ENCODE measurements at places on chromosomes 2 and 18.

GRCh38 chr2:37618326-37618725 is 53.1 kb downstream of the CDC42EP3 start:
- DNase-seq: no peak

GRCh38 chr2:171165967-171166327 is 5.3 kb upstream of the TLK1 start:
- DNase-seq: no peak

- DNase-seq: no peak
Measured at GRCh38 chr18:63168287-63168686, 151.3 kb downstream of the BCL2 start.

DNA sequence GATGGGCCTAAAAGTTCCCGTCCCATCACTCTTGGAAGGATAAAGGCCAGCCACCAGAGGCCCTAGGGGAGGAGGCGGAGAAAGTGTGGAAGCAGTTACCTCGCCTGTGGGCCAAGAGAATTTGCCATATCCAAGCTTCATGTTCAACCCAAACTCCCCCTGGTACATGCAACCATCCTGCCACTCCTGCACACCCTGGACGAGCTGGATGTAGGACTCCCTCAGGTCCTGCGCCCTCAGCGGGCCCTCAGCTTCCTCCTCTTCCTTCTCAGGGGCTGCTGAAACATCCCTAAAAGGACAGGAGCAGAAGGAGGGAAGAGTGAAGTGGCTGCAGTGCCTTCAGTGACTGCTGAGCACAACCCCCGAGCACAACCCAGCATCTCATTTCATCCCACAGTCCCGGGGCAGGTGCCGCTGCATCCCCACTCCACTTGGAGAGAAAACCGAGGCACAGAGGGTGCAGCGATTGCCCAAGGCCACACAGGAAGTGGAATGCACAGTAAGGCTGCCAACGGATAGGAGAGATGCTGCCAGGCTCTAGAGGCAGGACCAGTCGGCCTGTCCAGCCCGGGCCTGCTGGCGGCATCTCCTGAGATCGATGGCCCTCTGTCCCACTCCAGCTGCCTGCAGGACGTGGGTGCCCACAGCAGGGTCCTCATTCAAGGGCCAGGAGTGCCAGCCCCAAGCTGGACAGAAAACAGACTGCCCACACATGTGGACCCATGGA is 2.9 kb downstream of the ANKMY1 start:
- DNase-seq: no peak

GRCh38 chr18:13366131-13366530 is 147.6 kb downstream of the LDLRAD4 start:
- no peak for DNase-seq

DNA sequence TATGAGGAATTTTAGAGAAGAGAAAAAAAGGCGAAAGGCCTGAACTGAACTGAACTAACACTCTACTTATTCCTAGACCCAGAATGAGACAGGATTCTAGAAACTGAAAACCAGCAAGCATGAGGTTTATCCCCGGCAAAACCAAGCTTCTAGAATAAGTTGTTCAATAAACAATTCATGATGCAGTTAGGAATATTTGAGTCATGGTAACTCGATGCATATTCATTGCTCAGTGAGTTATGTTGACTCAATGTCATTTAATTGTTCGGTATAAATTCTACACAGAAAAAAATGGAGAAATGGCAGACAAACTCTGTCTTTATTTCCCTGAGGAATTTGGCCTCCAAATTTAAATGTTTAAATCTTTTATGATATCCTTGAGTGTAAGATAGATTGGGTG is 321.5 kb downstream of the SATB2 start:
- DNase-seq: no peak

GRCh38 chr2:905833-906140 is 44.9 kb upstream of the SNTG2 start:
- no peak for DNase-seq

- DNase-seq: no peak
Measured at GRCh38 chr2:191108331-191108730, 42.5 kb downstream of the STAT4 start.

- DNase-seq: no peak
Measured at GRCh38 chr2:71747559-71747958, 294.2 kb downstream of the DYSF start.

- peak; percentile 16 for DNase-seq
Measured at GRCh38 chr2:147331790-147332419, 512.9 kb upstream of the ACVR2A start.

DNA sequence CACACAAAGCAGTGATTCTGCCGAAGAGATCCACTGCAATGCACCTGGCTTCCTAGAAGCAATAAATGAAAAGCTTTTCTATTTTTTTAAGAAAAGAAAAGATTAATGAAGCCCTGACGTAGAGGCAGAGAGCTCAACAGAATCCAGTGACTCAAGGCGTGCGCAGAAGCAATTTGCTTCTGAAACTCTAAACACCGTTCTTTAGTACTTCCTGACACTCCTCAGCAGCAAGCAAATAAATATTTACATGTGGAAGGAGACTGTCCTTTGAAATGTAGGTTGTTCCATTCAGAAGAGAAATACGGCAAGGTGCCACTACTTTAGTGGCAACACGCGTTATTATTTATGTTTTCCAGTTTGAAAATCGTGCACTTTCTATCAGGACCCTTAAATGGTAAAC is 126.2 kb upstream of the ZNF516 start:
- DNase-seq: no peak

- DNase-seq: no peak
Measured at GRCh38 chr2:9484533-9484932, 10.2 kb downstream of the IAH1 start.

- DNase-seq: no peak
Measured at GRCh38 chr2:215772003-215772402, 241.3 kb downstream of the MREG start.

DNA sequence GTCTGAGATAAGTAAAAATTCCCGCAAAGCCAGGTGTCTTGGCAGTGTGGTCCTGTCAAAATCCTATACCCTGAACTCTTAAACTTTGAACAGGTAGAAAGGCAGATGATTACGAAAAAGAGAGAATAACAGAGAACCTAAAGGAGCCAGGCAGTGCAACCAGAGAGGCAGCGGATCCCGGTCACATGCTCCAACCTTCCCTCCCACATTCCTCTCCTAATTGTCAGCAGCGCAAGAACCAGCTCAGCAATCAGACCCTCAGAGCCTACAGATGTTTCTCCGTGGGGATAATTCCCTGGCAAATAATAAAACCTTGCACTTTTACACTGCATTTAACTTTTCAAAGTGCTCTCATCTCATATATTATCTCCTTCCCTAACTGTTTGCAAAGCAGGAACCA is 124.8 kb downstream of the EPHA4 start:
- DNase-seq: no peak

DNA sequence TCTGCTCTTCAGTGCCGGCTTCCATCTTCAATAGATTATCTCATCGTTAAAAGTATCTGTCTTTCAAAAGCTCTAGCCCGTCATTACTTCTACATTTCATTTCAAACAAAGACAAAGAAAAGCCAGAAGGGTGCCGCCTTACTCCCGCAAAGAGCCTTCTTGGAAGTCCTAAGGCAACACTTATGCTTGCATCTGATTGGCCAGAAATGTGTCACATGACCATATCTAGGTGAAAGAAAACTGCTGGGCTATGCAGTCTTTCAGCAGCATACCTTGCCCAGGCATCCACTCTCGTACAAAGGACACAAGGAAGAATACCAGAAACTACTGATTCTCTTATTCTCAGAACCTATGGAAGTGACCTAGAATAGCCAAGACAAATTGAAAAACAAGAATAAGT is 217.1 kb upstream of the SLC35G4 start:
- no peak for DNase-seq

DNA sequence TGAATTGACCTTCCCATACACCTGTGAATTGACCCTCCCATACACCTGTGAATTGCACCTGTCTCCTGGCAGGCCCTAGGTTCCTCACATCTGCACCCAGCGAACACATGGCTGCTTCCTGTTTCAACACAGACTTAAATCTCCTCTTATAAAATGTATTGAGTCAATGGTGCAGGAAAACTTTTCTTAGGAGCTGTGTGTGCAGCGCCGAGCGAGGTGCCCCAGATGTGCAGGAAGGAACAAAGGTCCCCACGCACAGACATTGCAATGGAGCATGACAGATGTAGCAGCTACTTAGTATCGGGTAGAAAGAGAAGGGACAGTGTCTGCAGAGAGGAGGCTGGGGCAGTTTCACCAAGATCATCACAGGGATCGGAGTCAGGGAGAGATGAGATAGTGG is 85.5 kb upstream of the PXDN start:
- DNase-seq: no peak

GRCh38 chr18:50986360-50987087 is 18.7 kb downstream of the ELAC1 start:
- DNase-seq: no peak

- no peak for DNase-seq
Measured at GRCh38 chr2:205218056-205218455, 464.2 kb upstream of the NRP2 start.

DNA sequence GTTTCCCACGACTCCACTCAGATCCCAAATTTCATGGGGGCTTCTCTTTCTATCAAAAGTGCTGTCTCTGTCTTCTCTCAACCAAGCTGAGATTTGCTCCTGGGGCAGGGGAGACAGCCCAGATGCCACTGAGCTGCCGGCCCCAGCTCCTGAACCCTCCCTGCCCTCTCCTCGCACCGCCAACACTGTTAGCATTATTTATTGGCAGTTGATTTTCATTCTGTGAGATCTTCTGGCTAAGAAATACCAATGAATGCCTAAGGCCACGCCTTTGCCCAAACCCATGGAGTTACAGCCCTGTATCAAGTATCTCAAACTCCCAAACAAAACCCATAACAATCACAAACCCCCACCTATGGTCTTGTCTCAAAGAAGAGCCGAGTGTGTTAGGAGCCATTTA is 153.0 kb upstream of the TWIST2 start:
- DNase-seq: no peak

DNA sequence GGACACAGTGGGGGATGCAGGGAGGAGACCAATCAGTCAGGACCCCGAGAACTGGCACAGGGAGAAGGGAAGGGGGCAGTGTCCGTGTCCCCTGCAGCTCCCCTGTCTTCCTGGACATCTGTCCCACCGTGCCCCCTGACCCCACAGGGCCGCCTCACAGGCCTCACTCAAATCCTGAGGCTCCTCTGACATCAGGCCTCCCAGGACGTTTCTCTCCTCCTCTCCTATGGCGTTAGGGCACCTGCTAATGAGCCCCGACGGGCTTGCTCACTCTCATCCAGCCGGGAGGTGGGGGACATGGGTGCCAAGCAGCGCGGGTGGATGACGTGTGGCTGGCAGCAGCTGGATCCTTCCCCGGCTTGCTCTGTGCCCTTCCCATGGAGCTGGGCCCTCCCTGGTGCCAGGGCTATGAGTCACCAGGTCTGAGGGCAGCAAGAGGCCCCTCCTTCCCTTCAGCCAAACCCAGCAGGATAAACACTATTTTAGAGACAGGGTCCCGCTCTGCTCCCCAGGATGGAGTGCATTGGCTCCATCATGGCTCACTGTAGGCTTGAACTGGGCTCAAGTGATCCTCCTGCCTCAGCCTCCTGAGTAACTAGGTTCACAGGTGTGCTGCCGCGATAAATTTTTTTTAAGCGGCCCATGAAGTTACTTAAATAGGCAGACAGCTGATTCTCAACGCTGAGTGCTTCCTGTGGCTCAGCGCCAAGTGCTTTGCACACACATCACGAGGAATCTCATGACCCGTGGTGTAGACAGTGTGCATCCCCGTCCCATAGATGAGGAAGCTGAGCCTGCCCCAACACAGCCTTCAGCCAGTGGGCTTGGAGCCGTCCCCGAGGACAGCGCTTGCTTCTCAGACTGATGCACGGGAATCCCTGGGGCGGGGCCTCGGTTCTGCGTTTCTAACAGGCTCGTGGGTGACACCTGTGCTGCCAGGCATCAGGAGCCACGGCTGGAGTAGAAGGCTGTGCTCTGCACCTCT is 64.5 kb upstream of the HDAC4 start:
- no peak for DNase-seq

- no peak for DNase-seq
Measured at GRCh38 chr2:216807857-216808272, 52.0 kb downstream of the TNP1 start.

GRCh38 chr2:165952085-165952484 is 1.5 kb downstream of the TTC21B start:
- DNase-seq: no peak

DNA sequence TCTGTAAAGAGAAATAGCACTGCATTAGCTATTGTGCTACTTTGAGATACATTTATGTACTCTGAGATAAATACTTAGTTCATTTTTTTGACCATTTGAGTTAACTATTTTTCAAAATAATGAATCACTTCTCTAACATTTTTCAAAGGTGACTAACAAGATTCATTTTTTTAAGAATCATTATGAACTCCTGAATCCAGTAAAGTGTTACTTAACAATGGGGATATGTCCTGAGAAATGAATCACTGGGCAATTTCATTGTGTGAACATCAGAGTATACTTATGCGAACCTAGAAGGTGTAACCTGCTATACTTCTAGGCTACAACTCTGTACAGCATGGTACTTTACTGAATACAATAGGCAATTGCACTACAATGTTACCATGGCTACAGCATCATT is 355.8 kb downstream of the ARL6IP6 start:
- DNase-seq: no peak

GRCh38 chr2:25763575-25763974 is 90.2 kb upstream of the DTNB start:
- no peak for DNase-seq

DNA sequence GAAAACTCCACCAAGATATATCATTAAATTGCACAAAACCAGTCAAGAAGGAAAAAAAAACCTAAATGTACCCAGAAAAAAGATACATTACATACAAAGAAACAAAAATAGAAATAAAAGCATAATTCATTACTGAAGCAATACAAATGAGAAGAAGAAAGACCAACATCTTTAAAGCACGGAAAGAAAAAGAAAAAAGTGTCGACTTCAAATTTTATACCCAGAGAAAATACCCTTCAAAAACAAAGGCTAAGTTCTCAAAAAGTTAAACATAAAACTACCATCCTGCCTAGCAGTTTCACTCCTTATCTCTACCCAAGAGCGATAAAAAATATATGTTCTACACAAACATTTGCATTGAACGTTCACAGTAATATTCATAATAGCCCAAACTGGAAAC is 82.0 kb downstream of the ATAD2B start:
- DNase-seq: no peak

DNA sequence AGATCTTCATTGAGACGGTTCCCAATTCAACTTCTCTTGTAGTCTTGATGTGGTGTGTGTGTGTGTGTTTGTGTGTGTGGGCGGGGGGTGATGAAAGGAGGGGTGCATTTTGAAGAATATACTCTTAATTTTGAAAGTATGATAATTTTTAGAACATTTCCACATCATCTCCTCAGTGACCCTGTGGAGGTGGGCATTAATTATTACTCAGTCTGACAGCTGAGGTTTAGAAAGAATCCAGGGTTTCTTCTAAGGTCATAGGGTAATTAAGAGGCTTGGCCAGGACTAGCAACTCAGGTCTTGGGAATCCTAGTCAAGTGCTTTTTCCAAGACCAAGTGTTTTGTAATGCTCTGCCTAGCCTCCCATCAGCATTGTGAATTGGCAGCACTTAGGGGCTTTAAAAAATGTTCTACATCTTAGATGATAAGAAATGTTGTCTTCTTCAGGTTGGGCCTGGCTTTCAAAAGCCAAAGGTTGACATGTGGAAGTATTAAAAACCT is 100.5 kb downstream of the SPTBN1 start:
- no peak for DNase-seq

- DNase-seq: no peak
Measured at GRCh38 chr2:44100351-44100750, 68.3 kb upstream of the PPM1B start.

GRCh38 chr2:84905181-84906107 is at the start of gene TMSB10:
Gene TMSB10 (plus strand): TSS chr2:84905656.
- peak; percentile 93 for DNase-seq

GRCh38 chr2:144430722-144431391 is 89.1 kb downstream of the ZEB2 start:
- peak; percentile 12 for DNase-seq

GRCh38 chr2:23824777-23825212 is 102.1 kb downstream of the ATAD2B start:
- peak; percentile 16 for DNase-seq
